Stimulated activated CD4-positive, alpha-beta T cell treated with anti-CD3 and anti-CD28 coated beads, Interleukin-12 subunit alpha, Interleukin-12 subunit beta, amount 100 ng/mL, for 48 hours (primary cell): ENCODE measurements at places on chromosomes 5 and 9.
A peak's percentile ranks its signal among the peaks of the same experiment; 100 is the strongest.

DNA sequence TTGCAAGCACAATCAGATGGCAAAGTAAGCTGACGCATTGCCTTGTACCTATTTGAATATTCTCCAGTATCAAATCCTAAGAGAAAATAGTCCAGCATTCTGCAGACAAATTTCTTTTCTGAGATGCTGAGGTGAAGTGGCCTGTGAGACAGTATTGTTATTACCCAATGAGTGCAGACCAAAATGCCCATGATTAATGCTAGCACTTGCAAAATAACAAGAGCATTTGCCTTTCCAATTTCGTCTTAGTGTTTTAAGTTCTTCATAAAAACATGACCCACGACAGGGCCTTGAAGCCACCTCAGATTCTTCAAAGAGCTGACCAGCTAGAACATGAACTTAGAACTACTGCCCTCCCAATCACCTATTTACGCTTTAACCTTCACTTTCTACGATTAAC, 2.6 kb upstream of the IQGAP2 start:
- DNase-seq = no peak

GRCh38 chr5:66643387-66643786, 47.2 kb downstream of the MAST4 start:
- DNase-seq = no peak

- no peak for DNase-seq
Observed at GRCh38 chr5:107322936-107323335, 347.8 kb downstream of the EFNA5 start.

GRCh38 chr9:134947265-134947955, 29.7 kb upstream of the FCN1 start:
- DNase-seq = no peak

DNA sequence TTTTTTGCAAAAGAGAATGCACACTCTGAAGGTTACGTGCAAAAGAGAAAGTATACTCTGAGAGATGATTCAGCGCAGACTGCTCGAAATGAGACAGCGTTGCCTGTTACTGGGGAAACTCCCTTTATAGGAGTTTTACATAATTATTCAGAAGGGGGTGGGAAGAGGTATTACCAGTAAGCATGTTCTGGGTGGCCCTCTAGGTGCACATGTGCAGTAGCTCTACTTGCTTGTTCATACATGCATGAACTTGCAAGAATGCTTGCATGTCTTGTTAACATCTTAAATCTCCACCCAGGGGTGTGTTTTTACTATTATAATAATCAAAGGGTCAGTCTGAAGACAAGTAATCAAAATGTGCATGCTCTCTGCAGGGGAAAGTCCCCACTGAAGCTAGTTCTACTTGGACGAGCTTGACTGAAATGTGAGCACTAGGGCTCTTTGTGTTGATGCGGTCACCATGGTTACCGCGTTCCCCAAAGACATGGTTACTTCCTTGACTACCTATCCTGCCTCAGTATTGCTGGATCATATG, 75.5 kb downstream of the SGCD start:
- DNase-seq = peak; percentile 18
